ENCODE measurements at places on chromosomes 11 and 22.

- DNase-seq = no peak
Measured at GRCh38 chr11:129237456-129237855, 45.3 kb upstream of the ARHGAP32 start.

- DNase-seq = peak; percentile 23
Measured at GRCh38 chr11:5600374-5600851, 4.0 kb downstream of the TRIM6 start.

- DNase-seq = no peak
Measured at GRCh38 chr22:31538815-31539214, 42.5 kb downstream of the SFI1 start.

DNA sequence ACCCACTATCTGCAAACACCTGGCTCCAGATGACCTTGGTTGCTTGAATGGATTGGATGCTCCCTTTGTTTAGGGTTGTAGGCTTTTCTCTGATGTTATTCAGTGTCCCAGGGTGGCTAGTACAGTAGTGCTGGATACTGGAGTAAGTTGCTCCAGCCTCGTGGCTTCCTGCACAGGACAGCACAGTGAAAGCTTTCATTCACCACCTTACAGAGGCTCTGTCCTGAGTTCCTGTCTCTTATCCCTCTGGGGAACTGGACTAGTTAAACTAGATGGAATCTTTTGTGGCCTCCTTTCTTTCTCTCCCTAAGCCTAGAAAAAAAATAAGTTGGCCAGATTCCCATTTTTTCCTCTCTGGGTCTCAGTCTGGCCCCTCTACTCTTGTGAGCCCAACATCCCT is 42.6 kb downstream of the MRPL48 start:
- no peak for DNase-seq

- no peak for DNase-seq
Measured at GRCh38 chr11:1197886-1198560, 24.8 kb upstream of the MUC5B start.

DNA sequence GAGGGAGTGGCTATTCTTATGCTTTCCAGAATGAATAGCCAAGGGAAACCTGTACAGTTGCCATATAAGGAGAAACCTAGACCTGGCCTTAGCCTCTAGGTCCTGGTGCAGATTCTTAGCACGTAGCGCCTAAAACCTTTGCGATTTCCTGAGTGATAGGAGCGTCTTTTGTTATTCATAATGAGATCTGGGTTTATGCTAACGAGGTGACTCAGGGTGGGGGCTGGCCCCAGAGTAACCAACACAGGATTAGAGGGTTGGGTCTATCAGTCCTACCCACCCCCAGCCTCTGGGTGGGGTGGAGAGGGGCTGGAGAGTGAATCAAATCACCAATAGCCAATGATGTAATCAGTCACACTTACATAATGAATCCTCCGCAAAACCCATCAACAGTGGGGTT is 73.4 kb upstream of the PARVG start:
- no peak for DNase-seq

DNA sequence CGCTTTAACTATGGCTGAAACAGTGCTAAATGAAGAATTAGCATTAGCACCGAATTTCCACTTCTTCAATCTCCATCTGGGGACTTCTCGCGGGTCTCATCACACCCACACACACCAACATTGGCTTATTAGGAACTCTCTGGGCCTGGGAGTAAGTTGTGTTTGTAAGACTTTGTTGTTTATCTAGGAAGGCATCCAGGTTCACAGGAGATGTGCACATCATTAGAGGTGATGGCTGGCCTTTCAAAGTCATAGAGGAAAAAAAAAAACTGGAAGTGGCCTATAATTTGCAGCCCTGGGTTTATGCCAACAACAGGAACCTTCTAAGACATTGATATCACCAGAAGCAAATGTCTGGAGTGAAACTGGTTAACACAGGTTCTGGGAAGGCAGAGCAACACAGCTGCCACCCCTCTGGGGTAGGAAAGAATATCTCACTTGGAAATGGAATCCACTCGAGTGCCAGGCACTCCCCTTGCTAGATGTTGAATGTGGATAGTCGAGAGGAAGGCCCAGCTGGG is 84.5 kb downstream of the TRAF6 start:
- DNase-seq = no peak

DNA sequence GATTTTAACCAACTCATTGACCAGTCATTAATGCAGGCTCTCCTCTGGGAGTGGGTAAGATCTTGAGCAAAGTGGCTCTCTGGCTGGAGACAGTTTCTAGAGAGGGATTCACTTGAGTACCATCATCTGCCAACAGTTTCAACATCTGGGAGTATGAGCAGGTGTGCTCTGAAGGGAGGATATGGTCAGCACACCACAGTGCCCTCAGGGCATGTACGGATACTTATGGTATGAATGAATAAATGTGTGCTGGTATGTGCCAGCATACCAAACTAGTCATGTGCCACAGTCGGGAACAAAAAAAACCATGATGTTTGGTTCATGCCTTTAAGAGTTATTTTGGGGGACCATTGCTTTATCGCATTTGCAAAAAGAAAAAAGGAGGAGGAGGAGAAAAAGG is 1197.5 kb upstream of the TENM4 start:
- DNase-seq = no peak

DNA sequence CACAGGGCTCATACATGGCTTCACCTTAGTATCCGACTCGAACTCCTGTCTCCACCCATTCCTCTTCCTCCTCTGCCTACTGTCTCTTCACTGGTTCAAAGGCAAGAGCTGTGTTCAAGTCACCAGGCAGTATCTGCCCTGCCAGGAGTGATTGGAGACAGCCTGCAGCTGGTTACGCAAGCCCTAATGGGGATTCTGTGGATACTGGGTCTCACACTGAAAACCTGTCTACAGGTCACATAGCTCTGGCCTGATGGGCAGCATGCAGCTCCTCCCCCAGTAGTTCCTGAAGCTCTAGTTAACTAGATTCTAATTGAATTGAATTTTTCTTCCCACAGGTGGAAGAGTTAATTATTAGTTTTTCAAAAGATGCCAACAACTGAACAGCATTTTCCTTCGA is 332.2 kb downstream of the TMEM135 start:
- no peak for DNase-seq

GRCh38 chr11:131749101-131749500 is 378.7 kb downstream of the NTM start:
- DNase-seq = no peak

DNA sequence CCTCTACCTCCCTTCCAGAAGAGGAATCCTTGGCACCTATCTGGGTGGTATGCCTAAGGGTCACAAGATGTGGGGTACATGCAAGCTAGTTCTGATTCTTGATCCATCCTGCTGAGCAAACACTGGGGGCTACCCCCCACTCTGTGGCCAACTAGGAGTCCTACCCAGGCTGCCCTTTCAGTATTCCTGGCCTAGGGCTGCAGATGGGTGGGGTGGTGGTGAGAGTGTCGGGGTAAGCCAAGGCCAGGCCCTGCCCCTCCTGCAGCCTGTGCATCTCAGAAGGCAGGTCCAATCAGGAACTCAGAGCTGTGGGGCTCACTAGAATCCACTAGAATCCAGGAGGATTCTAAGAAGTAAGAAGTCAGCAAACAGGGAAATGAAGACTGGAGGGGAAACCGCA is 10.9 kb downstream of the SSH3 start:
- no peak for DNase-seq

GRCh38 chr11:104916442-104916841 is 18.2 kb upstream of the CASP12 start:
- no peak for DNase-seq

GRCh38 chr11:28461846-28462245 is 353.7 kb downstream of the METTL15 start:
- no peak for DNase-seq

GRCh38 chr11:119206511-119207414 is 624 bp downstream of the CBL start:
- DNase-seq = peak; percentile 20

- no peak for DNase-seq
Measured at GRCh38 chr11:25048632-25049031, 551.8 kb downstream of the LUZP2 start.

DNA sequence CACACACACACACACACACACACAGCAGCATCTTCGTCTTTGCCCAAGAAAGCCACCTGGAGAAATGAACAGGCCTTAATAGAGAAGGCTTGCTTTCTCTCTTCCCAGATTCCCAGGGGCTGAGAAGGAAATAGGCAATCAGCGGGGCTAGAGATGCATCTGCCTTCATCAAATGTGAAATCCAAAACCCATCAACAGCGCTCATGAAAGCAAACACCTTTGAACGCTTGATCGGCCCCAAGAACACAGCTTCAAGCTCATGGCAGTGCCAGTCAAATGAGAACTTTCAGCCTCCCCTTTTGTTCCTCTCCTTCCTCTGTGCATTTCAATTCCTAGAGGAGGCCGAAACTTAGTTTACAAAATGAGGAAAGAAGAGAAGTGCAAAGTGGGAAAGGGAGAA is 122.7 kb downstream of the EFCAB6 start:
- DNase-seq = no peak

GRCh38 chr22:48974443-48975315 is 853.0 kb downstream of the BRD1 start:
- DNase-seq = no peak

DNA sequence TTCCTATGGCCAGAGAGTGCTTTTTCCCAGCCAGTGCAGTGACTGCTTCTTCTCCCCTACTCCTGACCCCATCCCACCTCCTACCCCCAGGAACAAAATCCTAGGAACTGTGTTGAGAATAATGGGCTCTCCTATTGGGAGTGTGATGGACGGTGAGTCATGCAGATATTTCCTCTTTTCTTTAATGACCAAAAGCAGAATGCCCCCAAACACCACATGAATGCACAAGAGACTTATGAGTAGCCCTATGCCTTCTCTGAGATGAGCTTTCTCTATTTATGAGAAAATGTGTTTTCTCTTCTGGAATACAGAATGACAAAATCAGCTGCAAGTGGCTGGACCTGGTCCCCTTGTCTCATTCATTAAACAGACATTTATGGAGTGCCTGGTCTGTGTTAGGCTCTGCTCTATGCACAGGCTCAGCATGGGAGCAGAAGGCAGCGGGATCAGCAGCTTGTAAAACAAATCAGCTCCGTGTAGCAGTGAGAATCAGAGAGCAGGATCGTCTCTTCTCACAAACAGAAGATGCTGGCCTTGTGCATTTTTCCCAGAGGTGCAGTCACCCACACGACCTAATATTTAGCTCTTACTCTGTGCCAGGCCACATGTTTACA is 47.5 kb upstream of the GALNT18 start:
- DNase-seq = no peak

DNA sequence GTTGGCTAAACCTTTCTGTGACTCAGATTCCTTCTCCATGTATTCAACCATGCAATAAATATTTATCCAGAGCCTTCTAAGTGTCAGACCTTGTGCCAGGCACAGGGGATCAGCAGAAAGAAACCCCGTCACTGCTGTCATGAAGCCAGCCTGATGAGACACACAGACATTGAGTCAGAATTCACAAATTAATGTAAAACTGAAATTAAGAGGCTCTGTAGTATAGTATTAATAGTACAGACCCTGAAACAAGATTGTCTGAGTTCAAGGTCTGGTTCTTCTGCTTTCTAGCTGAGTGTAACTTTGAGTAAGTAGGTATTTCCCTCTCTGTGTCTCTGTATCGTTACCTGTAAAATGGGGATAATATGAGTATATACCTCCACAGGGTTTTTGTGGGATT is 46.9 kb downstream of the ME3 start:
- no peak for DNase-seq

DNA sequence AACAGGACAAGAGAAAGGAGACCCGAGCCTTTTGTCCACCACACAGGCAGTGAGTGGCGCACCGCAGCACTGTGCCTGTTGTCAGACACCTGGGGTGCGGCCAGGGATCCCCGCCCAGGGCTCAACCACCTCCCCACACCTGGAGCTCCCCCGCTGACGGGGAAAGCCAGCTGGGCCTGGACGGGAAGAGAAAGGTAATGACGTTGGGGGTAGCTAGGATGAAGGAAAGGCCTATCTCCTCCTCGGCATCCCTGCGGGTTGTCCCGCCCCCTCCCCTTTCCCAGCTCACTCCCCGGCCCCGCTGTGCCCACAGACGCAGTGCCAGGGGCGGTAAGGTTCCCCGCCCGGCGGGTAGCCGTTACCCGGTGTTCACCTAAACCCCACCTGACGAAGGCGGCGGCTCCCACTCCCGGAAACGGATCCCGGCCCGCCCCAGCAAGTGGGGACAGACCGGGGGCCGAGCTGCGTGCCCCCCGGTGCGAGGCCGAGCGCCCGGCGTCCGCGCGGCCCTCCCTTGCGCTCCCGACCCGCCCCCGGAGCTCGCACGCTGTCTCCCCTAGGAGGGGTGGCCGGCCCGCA is 495 bp downstream of the HYOU1 start:
- peak; percentile 35 for DNase-seq

DNA sequence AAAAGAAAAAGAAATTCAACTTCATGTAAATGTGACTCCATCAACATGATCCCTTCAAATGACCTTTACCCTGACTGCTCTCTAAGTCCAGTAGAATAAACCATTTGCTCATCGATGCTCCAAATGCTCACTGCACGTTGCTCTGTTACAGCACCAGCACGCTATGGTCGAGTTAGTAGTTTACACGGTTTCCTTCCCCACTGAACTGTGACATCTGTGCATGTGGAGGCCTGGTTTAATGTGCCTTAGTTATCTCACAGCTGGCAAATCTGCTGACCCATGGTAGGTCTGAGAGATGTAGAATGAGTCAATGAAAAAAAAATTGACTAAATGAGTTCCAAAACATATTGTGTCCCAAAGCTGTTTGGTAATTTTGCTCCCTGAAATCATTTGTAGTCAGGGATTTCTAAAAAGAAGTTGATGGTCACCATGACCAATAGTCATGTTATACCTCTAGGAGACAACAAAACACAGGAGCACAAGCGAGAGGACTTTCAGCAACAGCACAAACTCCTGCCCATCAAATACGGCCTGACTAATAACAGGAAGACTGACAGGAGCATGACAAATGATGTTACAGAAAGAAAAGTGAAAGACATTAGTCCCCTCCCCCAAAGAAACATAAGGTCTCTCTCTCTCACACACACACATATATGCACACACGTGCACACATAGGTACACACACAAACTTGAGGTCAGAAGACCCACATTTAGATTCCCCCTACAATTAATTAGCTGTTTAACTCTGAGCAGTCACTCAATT is 624.5 kb downstream of the OPCML start:
- no peak for DNase-seq

- no peak for DNase-seq
Measured at GRCh38 chr22:27185760-27186302, 528.4 kb downstream of the MIAT start.

GRCh38 chr11:67057205-67057672 is 592 bp downstream of the RHOD start:
- DNase-seq = no peak

- no peak for DNase-seq
Measured at GRCh38 chr22:27131346-27131745, 474.0 kb downstream of the MIAT start.

Measured in activated T-helper 1 cell treated with Interleukin-2 at 50 U/mL for 16 hours (primary cell).